SK-N-MC (cell line): ENCODE measurements at places on chromosomes 2 and 18.

DNA sequence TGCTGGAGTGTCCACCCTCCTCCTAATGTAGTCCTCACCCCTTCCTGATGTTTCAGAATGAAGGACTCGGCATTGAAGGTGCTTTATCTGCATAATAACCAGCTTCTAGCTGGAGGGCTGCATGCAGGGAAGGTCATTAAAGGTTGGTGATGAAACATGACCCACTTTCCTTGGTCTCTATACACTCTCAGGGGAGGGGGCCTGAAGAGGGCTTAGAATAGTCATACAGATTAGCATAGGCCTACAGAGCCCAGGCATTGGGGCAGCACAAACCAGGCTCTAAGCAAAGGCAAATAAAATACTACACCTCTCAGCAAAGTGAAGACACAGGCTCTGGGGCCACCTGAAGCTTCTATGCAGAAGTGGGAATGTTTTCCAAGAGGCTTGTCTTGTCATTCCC is 1.8 kb downstream of the IL36RN start:
- no peak for DNase-seq

DNA sequence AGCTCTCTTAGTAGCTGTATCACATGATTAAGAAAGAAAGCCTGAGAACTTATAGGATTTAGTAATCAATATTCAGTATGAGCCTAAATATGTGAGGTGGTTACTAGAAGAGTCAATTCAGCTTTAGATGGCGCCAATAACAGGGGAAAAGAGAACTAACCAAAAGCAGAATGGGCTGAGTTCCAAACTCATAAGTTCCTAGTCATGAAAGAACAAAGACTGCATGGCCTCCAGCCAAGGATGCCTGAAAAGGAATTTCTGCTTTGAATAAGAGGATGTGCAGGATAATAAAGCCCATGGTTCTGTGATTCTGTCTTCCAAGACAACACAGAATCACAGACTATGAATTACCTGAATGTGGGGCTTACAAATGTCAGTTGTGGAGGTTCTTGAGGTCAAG is 196.5 kb downstream of the SATB2 start:
- no peak for DNase-seq

DNA sequence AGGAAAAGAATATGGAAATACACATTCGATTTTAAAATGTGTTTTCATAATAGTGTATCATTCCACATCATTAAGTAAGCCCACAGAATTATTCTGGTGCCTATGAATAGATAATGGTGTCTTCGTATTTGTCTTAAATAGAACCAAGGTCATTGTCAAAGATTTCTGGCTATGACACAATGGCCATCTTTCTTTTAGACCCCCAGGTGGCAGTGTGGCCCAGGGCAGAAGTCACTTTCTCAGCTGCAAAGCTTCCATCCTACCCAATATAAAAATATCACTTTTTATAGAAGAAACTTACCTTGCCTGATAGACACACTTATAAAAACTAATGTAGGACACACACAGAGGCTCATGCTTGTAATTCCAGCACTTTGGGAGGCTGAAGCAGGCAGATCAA is 57.5 kb downstream of the ZRANB3 start:
- no peak for DNase-seq

DNA sequence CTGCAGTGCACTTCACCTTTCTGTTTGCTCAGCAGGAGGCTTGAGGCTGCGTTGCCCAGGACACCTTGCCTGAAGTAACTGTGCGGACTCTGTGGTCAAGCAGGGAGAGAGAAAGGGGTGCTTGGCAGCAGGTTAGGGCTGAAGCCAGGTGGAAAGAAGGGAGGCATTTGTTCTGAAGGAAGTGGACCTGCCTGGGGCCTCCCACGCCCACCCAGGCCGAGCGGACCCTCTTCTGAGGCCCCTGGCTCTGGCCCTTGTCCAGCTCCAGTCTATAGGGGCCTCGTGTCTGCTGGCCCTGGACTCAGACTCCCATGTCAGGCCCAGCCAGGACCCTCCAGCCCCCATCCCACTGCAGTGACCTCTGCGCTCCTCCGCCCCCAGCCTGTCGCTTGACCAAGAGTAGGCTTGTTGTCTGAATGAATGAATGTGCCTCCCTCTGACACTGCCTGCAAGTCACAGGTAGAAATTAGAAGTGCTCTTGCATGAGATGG is 2.5 kb downstream of the SNED1 start:
- DNase-seq, result no peak

DNA sequence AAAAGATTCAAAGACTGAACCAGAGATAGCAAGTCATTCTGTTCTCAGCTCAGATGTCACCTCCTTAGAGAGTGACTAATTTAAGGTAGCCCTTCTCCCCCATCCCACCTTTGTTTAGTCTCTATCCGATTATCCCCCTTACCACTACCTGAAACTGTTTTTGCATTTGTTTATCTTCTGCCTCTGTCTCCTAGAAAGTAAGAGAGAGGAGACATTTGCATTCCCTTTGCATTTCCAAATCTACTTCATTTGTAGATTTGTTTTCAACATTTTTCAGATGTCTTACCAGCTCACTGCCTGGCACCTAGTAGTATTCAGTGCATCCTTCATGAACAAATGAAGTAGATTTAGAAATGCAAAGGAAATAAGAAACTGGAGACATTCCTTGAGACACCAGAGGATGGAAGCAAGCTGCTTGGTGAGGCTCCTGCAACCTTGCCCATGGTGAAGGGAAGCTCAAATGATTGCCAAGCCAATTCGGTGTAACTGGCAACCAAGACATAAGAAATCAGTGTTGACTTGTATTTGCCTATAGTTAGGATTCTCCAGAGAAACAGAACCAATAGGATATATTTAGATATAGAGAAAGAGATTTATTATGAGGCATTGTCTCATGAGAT is 385.7 kb downstream of the STK39 start:
- no peak for DNase-seq

- no peak for DNase-seq
Observed at GRCh38 chr2:219071131-219071816, 10.6 kb upstream of the IHH start.

DNA sequence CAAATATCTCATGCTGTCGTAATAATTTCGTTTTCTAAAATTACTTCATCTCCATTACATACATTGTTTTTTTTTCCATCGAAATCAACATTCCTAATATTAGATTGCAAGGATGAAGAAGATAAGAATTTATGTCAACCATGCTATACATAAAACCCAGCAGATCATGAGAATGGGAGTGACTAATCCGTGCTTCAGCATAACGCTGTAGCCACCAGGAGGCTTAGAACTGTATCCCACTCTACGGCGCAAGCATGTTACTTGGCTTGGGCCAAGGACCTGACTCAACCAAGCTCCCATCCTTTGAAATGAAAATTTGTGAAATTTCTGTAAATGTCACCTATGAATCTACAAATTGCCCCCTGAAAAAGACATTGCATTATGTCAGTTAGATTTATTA is 392.5 kb downstream of the FIGN start:
- no peak for DNase-seq

GRCh38 chr2:145126146-145126545 is 606.2 kb upstream of the ZEB2 start:
- DNase-seq, result no peak

GRCh38 chr2:102251042-102251848 is 60.1 kb upstream of the IL1RL1 start:
- DNase-seq, result no peak

- no peak for DNase-seq
Observed at GRCh38 chr18:70422391-70422965, 133.6 kb downstream of the SOCS6 start.

GRCh38 chr2:240494194-240494793 is 58.8 kb downstream of the GPC1 start:
- no peak for DNase-seq

DNA sequence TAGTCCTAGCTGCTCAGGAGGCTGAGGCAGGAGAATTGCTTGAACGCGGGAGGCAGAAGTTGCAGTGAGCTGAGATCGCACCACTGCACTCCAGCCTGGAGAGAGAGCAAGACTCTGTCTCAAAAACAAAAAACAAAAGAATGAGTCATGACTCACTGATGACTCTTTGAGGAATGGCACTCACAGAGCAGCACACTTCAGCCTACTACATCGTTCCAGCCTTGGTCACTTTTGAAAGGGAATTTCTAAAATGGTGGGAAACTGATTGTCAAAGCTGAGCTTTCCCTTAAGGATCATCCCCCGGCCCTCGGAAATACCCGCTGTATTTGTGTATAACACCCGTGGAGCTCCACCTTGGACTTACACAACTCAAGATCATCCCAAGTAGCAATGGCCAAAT is 217.3 kb upstream of the HS6ST1 start:
- no peak for DNase-seq

- DNase-seq, result no peak
Observed at GRCh38 chr2:138689705-138690104, 90.5 kb downstream of the NXPH2 start.

- no peak for DNase-seq
Observed at GRCh38 chr2:143604566-143604959, 475.3 kb downstream of the ARHGAP15 start.

DNA sequence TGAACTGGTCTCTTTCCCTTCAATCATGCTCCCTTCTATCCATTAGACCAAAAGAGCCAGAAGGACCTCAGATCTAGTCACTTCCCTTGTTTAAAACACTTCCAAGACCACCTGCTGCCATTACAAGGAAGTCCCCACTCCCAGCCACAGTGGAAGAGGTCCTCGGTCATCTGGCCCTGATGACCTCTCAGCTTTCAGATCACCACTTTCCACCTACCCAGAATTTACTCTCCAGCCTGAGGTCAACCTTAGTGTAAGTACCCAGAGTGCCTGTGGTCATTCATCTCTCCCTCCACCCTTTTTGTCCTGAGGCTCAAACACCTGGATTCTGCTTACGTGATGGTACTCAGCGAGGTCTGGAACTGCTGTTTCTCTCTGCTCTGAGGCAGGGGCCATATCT is 67.1 kb downstream of the MARCO start:
- no peak for DNase-seq

GRCh38 chr2:144370937-144371584 is 148.9 kb downstream of the ZEB2 start:
- DNase-seq, result no peak

DNA sequence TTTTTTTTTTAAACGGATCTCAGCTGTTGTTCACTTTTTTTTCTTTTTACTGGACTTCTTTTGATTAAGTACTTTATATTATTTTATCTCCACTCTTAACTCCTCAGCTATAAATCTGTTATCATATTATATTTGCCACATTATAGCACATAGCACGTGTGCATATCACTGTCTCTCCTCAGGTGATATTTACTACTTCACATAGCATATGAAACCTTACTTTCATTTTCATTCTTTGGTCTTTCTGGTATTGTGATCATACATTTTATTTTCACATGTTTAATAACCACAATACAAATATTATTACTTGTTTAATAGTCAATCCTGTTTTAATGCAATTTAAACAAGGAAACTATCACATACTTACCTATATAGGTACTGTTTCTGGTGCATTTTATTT is 993.1 kb upstream of the TMEFF2 start:
- no peak for DNase-seq

DNA sequence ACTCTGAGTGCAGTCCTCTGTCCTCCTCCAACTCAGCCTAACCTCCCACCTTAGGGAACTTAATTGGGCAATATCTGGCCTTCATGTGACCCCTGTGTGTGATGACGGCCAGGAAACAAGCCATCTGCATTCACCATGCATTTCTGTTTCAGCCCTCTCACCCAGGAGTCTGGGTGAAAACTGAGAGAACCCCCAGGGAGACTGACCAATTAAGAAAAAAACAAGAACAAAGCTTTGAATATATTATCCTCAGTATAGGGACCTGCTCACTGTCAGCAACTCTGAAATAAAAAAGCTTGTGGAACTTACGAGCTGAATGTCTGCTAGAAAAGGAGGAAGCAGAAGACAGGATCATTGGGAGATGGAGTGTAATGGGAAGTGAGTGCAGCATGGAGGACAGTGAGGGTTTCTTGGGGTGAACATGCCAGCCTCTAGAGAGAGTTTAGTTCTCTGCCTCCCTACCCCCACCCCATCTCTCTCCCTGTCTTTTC is 9.5 kb downstream of the MAPRE2 start:
- no peak for DNase-seq

DNA sequence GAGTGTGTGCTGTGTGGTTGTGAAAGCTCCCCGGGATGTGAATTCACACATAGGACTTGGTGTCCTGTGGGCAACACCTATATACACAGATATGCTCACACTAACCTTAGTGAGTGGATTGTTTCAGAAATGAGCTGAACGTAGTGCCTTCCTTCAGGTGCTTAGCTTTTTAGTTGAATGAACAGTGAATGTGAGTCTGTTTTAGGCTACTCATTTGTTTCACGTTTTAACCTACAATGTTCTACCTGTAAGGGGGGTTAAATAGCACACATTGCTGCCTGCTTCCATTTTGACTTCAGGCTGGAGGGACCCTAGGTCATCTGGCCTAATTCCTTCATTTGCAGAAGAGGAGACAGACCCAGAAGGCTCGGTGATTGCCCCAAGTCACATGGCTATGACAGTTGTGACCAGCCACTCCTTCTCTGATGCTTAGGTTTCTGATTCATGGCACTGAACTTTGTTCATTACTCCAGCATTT is 1.0 kb downstream of the PLEK start:
- no peak for DNase-seq

GRCh38 chr2:217662984-217663602 is 339.7 kb downstream of the TNS1 start:
- DNase-seq, result no peak

DNA sequence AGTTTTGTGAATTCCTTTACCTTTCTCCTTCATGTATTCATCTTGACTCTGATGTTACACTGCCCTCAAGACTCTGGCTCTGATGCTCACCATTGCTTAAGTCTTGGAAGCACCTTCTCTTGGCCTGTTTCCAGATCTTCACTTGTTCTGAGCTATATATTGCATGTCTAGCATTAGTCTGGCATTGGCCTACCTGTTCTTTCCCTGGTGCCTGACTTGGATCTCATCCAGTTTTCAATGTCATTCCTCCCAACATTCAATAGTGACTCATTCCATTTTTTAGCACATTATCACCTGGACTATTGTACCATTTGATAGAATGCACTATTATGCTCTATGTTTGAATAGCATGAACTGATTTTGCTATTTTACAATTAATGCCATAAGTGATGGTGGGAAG is 127.3 kb upstream of the NYAP2 start:
- DNase-seq, result no peak

- DNase-seq, result no peak
Observed at GRCh38 chr18:13379062-13379865, 160.7 kb downstream of the LDLRAD4 start.

- DNase-seq, result no peak
Observed at GRCh38 chr2:171505374-171505773, 16.9 kb upstream of the CYBRD1 start.

DNA sequence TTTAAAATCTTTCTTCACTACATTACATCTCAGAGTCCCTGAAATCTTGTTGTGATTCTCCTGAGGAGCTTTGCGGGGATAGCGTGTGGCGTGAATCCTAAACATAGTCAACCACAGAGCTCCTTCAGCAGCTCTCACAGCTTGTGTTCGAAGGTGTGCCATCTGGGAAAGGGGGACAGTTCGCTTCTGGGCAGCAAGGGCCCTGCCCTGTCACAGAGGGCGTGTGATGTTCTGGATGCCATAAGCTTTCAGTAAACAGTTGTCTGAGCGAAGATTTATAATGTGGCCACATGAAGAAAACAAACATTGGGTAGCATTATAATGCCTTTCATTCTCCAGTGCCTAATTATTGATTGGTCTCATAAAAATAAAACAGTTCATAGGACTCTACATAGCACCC is 172.5 kb downstream of the MYO1B start:
- no peak for DNase-seq
